T-helper 22 cell (primary cell): ENCODE measurements at places on chromosomes 3 and 15.

GRCh38 chr3:140199008-140199407, 264.0 kb downstream of the CLSTN2 start:
- no peak for DNase-seq

DNA sequence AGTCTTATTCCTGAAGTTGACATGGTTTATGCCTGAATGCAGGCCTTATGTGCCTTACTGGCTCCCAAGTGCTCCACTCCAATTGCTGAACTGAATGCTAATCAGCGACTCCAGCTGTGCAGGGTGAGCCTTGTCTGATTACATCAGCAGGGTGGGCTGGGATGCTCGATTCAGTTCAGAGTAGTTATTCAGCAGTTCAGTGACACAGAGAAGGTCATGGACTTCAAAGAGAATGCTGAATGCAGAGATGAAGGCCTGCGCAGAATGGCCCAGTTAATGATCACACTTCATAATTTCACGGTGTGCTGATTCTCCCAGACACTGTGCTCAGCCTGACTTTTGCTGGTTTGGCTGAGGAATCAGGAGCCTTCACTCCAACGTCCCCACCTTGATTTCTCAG, 63.6 kb downstream of the CLDN1 start:
- DNase-seq, result no peak

GRCh38 chr15:85592148-85592547, 202.6 kb downstream of the KLHL25 start:
- DNase-seq, result no peak

DNA sequence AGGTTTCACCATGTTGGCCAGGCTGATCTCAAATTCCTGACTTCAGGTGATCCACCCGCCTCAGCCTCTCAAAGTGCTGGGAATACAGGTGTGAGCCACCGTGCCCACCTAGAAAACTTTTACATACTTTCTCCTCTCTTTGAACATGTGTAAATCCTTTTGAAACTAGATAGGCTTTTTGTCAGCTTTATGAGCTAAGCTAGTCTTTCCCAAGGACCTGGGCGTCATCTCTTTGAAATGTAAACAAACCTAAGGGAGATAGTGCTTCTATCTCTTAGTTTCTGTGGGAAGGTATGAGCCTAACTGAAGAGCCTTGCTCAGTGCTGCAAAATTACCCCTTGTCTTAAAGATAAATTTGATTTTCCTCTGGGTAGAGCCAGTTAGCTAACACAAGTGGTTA, 4.8 kb downstream of the CX3CR1 start:
- no peak for DNase-seq

DNA sequence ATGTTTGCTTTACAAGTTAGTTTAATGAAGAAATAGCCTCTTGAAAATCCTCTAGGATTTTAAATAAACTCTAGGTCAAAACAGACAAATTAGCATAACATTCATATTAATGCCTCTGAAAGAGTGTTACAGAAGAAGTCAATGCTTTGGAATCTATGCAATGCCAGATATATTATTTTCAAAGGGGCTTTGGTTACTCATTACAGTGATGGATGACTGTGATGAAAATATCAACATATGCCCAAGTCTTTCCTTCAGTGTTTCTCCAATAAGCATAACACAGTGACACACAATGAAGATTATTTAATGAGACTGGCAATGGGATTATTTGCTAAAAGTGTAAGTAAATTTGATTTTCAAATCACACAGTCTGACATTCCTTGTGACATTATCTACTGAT, 1247.2 kb downstream of the ROBO2 start:
- no peak for DNase-seq

GRCh38 chr3:168812234-168812633, 716.5 kb upstream of the GOLIM4 start:
- DNase-seq, result no peak

- DNase-seq, result no peak
Measured at GRCh38 chr15:49297584-49297983, 125.5 kb upstream of the FGF7 start.

GRCh38 chr3:125157183-125157582, 55.4 kb downstream of the SLC12A8 start:
- no peak for DNase-seq

DNA sequence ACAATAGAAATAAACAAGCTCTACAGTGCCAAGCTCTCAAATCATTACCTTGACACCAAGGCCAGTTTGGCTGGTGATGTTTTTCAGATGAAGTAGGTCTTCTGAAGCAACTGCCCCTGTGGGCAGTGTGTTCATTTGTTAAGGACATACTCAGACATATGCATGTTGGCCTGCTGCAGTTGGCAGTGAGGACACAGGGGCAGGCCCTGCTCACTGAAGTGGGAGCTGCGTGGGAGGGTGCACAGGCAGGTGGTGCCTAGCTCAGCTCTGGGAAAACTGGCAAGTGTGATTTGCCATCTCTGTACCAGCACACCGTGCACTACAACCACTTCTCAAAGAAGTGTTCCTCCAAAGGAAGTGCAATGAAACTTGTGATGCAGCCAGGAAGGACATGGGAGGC, 28.5 kb upstream of the SNRK start:
- DNase-seq, result no peak

DNA sequence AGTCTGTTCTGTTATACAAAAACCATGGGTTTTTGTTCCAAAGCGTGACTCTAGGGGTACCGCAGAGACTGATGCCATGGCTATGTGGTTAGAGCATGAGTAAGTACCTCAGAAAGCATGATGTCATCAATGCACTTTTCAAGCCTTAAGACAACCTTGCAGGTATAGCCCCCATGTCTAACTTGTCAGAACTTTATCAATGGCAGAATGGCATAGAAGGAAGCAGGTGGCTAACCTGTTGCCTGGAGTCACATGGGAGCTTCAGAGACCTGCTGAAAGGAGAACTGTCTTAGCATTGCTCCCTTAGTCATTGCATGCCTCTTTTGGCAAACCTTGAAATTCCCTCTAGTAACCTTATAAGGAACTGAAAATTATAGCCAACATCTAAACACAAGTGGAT, 52.5 kb downstream of the EOMES start:
- no peak for DNase-seq

- no peak for DNase-seq
Measured at GRCh38 chr3:58659051-58659675, 7.4 kb downstream of the FAM3D start.

DNA sequence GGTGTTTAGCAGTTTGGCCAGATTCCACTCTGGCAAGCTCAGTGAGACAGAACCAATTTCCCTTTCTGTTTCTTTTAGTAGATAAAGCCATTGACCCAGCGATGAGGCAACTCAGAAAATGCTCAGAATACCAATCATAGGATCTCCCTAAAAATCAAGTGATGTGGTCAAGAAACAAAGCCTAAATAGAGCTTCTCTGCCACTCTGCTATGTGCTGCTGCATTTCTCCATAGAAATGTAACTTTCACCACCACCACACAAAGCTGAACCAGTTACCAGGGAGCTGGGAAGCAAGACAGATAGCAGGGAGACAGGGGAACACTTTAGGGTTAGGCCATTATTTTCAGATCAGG, 109.8 kb downstream of the RPL22L1 start:
- DNase-seq, result no peak

DNA sequence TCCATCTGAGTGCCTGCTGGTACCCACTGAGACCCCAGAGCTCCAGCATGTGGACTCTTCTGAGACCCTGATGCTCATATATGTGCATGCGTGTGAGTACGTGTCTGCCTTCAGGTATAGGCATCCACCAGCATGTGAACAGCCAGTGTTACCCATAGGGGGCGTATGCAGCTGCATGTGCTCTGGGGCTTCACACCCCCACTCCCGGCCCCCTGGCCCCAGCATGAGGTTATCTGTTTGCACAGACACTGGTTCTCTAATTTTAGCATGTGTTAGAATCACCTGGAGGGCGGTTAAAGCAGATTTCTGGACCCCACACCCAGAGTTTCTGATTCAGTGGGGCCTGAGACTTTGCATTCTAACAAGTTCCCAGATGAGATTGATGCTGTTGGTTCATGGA, 824 bp upstream of the CILP start:
- DNase-seq, result no peak

- DNase-seq, result no peak
Measured at GRCh38 chr3:159263750-159264553, 462.1 kb downstream of the MFSD1 start.

GRCh38 chr3:37218206-37218605, 43.8 kb upstream of the LRRFIP2 start:
- no peak for DNase-seq

DNA sequence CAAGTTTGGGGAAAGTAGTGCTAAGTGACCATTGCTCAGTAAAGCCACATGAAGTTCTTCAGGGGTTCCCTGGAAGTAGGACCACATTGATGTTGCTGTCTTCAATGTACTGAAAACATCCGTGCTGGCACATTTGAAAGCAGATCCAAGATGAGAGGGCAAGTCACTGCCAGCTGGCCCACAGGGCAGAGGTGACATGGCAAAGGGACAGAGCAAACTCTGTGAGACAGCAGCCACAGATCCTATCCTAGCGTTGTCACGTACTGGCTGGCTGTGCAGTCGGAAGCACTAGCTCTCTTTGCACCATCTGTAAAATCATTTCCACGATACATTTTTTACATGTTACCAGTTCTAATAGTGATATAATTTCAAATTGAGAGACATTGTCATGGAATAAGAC, 13.8 kb downstream of the MUC13 start:
- no peak for DNase-seq

GRCh38 chr3:462851-463250, 266.3 kb downstream of the CHL1 start:
- no peak for DNase-seq

DNA sequence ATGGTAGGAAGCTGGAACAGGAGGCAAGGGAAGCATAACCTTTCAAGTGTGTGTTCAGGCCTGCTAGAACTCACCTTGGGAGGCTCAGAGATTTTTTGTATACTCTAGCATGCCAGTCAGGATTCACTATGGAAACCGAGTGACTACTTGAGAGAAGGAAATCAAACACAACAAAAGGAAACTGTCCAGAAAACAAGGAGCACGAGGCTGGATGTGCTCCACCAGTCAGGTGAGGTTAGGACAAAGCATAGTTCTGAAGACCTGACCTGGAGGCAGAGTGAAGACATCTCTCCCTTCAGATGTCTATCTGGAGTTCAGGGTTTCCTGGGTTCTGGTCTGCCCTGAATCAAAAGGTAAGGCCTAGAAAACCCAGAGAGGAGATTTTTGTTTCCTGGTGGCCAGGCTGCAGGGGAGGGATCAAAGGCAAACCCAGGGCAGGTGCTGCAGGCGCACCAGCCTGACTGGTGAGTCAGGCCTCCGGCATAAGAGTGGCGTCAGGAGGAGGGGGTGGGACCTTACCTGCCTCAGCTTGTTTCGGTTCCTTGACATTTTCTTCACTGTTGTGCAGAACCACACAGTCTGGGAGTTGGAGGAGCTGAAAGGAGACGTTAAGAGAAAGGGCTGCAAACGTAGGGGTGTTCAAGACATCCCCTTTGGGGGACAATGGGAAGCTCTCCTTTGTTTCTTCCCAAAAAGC, 52.2 kb upstream of the OSBPL11 start:
- DNase-seq, result no peak

- no peak for DNase-seq
Measured at GRCh38 chr3:40258555-40258954, 51.0 kb upstream of the EIF1B start.

GRCh38 chr3:38573556-38573955, 75.9 kb downstream of the SCN5A start:
- no peak for DNase-seq
